ENCODE measurements at places on chromosomes 2 and 18. TPM values are rescaled to one million over a fixed set of nuclear protein-coding genes. Genes with fewer than 3 reads are reported as not detected.

DNA sequence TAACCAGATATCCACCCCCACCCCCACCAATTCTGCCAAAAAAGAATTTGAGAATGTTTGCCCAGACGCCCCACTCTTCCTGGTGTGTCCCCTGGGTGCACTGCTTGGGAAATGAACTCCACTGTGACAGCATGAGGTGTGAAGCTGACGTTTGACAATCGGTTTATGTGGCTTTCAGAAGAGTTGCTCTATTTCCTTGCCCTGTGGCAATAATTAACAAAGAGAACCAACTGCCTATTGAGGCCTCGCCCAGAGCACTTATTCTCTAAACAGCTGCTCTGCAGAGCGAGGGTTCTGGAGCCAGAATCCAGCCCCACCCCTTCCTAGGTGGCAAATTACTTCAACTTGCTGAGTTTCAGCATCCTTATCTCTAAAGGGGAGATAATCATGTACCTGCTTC, 115.8 kb upstream of the SIX3 start:
- no peak for DNase-seq

GRCh38 chr18:38909972-38910371, 1344.4 kb upstream of the CELF4 start:
- peak; percentile 30 for DNase-seq

DNA sequence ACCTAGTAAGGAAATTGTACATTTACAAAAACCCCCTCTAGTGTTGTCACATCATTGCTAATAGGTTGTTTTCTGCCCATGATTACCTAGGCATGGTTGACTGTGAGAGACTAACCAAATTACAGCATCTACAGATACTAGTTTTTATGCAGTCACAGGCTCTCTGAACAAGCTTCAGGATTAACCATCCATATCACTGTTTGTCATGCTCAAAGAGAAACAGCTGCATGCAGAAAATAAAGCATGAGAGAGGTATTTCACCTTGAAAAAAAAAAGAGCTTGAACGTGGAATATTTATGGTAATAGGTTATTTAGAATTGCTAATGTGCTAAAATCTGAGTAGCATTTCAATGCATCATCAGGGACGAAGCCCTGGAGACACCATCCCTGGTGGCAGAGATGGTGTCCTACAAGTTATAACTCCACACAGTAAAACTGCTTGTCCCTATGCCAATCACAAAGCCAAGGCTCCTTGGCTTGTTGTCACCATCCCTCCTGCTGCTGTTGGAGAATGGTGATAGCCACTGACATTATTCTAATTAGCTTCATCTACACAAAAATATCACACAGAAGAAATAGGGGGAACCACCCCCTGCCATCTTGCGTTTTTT, 5.4 kb downstream of the NEB start:
- no peak for DNase-seq

DNA sequence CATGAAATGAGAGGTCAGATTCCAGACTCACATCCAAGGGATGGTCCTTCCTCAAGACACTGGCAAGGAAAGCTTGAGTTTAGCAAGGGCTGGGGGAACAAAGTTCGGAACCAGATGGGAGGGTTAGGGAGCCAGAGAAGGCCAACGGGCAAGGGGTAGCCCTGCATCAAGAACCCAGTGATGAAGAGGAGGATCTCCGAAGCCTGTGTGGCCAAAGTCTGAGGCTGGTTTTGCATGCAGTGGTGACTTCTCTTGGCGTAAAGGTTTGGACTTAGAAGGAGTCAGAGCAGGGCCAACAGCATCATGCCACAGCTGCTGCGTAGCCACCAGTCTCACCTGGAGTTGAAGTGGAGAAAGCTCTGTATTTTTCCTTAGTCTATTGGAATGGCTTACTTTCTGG, 123.5 kb upstream of the ALPP start:
- DNase-seq = no peak

DNA sequence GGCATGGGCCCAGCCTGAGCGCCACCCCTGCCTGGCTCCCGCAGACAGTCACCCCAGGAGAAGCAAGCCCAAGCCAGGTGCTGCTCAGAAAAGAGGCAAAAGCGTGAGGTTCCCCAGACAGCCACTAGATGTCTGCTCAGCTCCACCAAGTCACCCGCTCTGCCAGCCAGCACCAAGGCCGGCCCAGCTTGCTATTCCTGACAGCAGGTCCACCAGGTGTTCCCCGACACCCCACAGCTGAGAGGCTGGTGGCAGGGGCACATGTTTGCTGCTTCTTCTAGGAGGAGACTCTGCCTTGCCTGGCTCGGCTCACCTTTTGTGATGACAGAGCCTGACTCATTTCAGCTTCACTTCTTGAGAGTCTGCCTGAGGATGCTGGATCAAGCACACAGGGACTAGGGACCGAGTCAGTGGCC, 206.7 kb downstream of the MGAT5 start:
- DNase-seq = peak; percentile 75

The KCNE4 gene
- total RNA-seq = not detected
